Heart right ventricle (tissue), 16 donors: ENCODE measurements at places on chromosomes 3 and 15. TPM values are rescaled to one million over a fixed set of nuclear protein-coding genes. Genes with fewer than 3 reads are reported as not detected.

PRSS50 gene
- total RNA-seq = not detected

TYRO3 gene
- total RNA-seq = 2.1 TPM

ALDH1A2 gene
- total RNA-seq = 10.3 TPM

GOLGA8J gene
- not detected for total RNA-seq

DNA sequence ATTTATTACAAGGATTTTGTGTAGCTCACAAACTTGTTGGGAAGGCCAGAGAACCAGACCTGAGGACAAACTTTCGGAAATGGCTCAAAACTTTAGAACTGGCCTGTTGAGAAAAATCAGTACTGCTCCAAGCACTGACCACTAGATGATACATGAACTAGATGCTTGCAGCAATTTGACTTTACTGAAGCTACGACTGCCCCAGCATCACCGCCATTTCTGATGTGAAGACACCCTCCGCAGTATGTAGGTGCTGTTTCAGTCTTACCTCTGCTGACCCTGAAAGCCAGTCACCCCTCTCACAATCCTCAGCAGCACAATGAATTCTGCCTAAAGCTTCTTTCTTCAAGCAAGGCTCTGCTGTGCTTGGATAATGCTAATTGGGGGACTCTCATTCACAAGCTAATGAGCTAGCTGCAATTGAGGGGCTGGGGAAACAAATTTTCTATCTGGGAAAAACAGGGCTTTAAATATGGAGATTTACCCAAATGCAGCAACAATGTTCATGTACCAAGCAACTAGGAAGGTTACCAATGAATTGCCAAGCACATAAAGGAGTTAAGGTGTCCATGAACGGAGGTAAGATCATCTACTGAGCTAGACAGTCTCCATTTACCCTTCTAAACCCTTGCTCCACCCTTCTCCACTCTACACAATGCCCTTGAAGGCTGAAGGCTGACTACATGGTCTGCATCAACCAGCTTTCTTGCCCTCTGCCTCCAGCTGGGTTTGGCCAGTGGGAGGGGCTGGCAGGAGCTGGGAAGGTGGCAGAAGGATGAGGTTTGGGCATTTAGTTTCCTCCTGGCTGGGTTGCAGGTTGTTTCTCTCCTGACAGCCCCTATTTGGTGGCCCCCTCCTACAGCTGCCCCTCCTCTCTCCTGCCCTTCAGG is 53.2 kb upstream of the FSTL1 start:
- DNase-seq = no peak
- peaks cover 12% of the 10 kb centered on the region for H3K4me1 ChIP-seq
- no peaks in the 10 kb centered on the region for H3K27me3 ChIP-seq
- H3K4me3 ChIP-seq = no peak overlapping the region
- no peak overlapping the region for H3K27ac ChIP-seq

DNA sequence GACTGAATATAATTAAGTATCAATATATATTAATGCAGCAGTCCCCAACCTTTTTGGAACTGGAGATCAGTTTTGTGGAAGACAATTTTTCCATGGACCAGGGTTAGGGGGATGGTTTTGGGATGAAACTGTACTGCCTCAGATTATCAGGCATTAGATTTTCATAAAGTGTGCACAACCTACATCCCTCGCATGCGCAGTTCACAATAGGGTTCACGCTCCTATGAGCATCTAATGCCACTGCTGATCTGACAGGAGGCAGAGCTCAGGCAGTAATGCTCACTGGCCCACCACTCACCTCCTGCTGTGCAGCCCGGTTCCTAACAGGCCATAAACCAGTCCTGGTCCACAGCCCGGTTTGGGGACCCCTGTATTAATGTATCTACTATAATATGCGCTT is 95.6 kb downstream of the ULK4 start:
- no peak overlapping the region for H3K27ac ChIP-seq
- H3K27me3 ChIP-seq = no peaks in the 10 kb centered on the region
- H3K4me1 ChIP-seq = no peaks in the 10 kb centered on the region
- H3K4me3 ChIP-seq = no peak overlapping the region
- H3K36me3 ChIP-seq = no peaks in the 10 kb centered on the region
- DNase-seq = no peak

GRCh38 chr3:128416578-128417211 is 50.0 kb downstream of the DNAJB8 start:
- no peak overlapping the region for H3K27ac ChIP-seq
- H3K4me1 ChIP-seq = no peaks in the 10 kb centered on the region
- H3K4me3 ChIP-seq = no peak overlapping the region
- no peak for DNase-seq

DNA sequence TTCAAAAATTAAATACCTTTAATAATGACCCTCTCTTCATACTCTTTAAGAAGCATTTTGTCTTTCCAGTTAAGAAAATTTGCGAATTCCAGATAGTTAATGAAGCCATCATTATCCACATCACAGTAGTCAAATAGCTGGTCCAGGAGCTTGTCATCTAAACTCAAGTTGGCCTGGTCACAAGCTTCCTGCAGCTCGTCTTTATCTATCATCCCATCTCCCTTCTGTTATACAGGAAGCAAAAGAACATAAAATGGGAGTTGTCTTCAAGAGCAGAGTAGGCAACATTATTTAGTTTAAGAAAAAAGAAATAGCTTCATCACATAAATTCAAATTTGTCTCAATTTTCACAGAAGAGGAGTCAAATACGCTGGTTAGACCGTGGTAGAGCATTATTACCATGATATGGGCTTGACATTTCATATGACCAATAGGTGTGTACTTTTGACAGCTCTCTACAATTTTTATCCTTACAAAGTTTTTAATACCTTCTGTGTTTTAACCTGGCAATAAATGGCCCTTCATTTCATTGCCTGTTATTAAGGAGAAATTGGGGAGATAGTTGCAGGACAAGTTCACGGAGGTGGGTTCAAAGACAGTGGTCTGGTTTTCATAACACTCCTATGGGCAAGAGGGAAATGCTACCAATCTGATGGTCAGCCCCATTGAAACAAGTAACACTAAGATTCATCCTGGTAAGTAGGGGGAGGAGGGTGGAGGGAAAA is 45.4 kb downstream of the EFHB start:
- no peaks in the 10 kb centered on the region for H3K27me3 ChIP-seq
- DNase-seq = no peak
- no peaks in the 10 kb centered on the region for H3K36me3 ChIP-seq
- H3K27ac ChIP-seq = no peak overlapping the region

DNA sequence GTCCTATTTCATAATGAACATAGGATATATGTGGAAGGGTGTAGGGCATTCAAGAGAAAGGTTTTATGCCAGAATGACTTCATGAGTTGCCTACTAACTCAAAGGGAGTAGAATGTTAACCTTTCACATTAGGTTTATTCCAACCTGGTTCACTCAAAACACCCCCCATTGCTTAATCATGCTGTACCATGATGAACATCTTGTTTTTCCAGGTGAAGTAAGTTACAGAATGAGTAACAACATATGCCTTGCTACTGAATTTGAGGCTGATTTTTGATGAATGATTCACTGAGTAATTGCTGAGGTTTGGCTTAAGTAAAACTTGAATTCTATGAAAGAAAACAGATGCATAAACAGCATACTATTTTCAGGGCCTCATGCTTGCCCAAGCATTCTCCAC is 5.9 kb upstream of the CLDN16 start:
- H3K36me3 ChIP-seq = no peaks in the 10 kb centered on the region
- no peak overlapping the region for H3K27ac ChIP-seq
- no peak for DNase-seq

DNA sequence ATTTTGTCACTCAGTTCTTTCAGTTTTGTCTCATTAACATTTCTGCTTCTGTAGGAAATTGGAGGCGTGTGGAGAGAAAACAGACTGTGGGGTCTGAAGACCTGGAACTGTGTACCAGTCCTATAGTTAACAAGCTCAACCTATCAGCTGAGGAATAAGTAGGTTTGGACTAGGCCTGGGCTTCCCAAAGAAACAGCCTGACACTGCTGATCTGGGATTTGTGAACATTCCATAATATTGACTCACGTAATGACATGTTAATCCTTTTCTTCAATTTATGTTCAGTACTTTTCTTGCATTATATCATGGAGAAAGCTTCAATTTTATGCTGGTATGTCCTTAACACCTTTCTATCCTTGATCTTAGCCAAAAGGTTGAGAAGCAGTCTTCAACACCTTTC is 181.6 kb upstream of the RORA start:
- H3K4me3 ChIP-seq = no peak overlapping the region
- no peak for DNase-seq
- H3K4me1 ChIP-seq = no peaks in the 10 kb centered on the region

GRCh38 chr3:145124900-145125678 is 1035.9 kb downstream of the PLOD2 start:
- no peaks in the 10 kb centered on the region for H3K36me3 ChIP-seq
- H3K27me3 ChIP-seq = no peaks in the 10 kb centered on the region
- H3K4me3 ChIP-seq = no peak overlapping the region
- H3K27ac ChIP-seq = no peak overlapping the region

- peaks cover 7% of the 10 kb centered on the region for H3K27me3 ChIP-seq
- H3K4me3 ChIP-seq = no peak overlapping the region
- no peaks in the 10 kb centered on the region for H3K36me3 ChIP-seq
- DNase-seq = no peak
- H3K4me1 ChIP-seq = no peaks in the 10 kb centered on the region
These were observed 79.4 kb downstream of the ANXA2 start for GRCh38 chr15:60318216-60318867.

- no peaks in the 10 kb centered on the region for H3K4me1 ChIP-seq
- no peak overlapping the region for H3K4me3 ChIP-seq
- DNase-seq = no peak
- no peak overlapping the region for H3K27ac ChIP-seq
These were observed 19.1 kb downstream of the KBTBD8 start for GRCh38 chr3:67017211-67017610.

- no peaks in the 10 kb centered on the region for H3K4me1 ChIP-seq
- no peak overlapping the region for H3K4me3 ChIP-seq
- no peak overlapping the region for H3K27ac ChIP-seq
- DNase-seq = no peak
- no peaks in the 10 kb centered on the region for H3K27me3 ChIP-seq
These were observed 1106.0 kb downstream of the OTOL1 start for GRCh38 chr3:162602619-162603018.

GRCh38 chr15:70420086-70420947 is 322.6 kb upstream of the TLE3 start:
- no peak overlapping the region for H3K27ac ChIP-seq
- H3K4me1 ChIP-seq = no peaks in the 10 kb centered on the region
- peaks cover 42% of the 10 kb centered on the region for H3K27me3 ChIP-seq
- H3K36me3 ChIP-seq = no peaks in the 10 kb centered on the region
- H3K4me3 ChIP-seq = no peak overlapping the region

DNA sequence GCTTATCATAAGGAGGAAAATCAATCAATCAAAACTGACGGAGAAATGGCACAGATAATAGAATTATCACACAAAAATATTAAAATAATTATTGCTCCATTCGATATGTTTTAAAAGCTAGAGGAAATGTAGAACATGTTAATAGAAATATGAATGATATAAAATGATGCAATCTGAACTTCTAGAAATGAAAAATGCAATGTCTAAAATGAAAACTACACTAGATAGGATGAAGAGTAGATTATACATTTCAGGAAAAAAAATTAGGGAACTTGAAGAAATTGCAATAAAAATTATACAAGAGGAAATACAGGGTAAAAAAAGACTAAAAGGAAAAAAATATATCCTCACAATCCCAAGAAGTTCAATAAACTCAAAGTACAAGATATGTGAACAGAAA is 80.2 kb upstream of the TP63 start:
- no peaks in the 10 kb centered on the region for H3K27me3 ChIP-seq
- H3K27ac ChIP-seq = no peak overlapping the region
- H3K4me3 ChIP-seq = no peak overlapping the region
- no peaks in the 10 kb centered on the region for H3K4me1 ChIP-seq

DNA sequence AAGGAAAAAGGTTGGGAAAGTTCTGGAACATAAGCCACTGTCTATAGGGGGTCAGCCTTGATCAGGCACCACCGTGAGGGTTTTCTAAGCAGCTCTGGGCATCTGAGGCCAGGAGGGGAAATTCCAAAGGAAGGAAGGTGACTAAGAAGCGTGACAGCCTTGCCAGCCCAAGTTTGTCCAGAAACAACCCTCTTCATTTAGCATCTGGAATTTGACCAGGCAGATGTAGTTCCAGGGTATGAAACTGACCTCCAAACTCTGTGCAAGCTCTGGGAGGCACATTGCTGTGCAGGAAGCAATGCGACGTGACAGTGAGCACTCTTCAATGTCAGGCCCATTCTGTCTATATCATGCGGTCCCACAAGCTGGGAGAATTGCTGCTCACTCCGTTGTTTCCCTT is 85.4 kb upstream of the TPM1 start:
- H3K27me3 ChIP-seq = no peaks in the 10 kb centered on the region
- DNase-seq = no peak
- H3K4me1 ChIP-seq = peaks cover 33% of the 10 kb centered on the region
- peak overlapping the region; percentile 67 for H3K27ac ChIP-seq

DNA sequence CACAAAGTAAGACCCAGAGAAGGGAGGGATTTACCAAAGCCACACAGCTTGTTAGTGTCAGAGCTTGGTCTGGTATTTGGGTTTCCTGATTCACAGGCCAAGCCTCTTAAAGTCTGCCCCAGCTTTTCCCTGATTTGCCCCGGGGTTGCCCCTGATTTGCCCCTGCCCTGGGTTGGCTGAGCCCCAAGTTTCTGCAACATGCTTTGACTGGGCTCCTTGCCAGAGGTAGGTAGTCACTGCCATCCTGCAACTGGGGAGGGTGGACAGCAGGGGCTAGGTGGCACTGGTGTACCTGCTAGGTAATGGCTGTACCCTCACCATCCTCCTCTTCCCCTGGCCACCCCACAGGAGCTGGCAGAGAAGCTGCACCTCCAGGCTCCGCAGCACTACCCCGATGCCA is 2.5 kb downstream of the MPI start:
- DNase-seq = no peak
- H3K4me3 ChIP-seq = no peak overlapping the region
- no peaks in the 10 kb centered on the region for H3K36me3 ChIP-seq
- H3K27me3 ChIP-seq = no peaks in the 10 kb centered on the region
- peaks cover 21% of the 10 kb centered on the region for H3K4me1 ChIP-seq

- no peaks in the 10 kb centered on the region for H3K27me3 ChIP-seq
- H3K4me1 ChIP-seq = no peaks in the 10 kb centered on the region
- H3K27ac ChIP-seq = no peak overlapping the region
- H3K4me3 ChIP-seq = no peak overlapping the region
These were observed 41.1 kb upstream of the UBE2E2 start for GRCh38 chr3:23161896-23162570.

DNA sequence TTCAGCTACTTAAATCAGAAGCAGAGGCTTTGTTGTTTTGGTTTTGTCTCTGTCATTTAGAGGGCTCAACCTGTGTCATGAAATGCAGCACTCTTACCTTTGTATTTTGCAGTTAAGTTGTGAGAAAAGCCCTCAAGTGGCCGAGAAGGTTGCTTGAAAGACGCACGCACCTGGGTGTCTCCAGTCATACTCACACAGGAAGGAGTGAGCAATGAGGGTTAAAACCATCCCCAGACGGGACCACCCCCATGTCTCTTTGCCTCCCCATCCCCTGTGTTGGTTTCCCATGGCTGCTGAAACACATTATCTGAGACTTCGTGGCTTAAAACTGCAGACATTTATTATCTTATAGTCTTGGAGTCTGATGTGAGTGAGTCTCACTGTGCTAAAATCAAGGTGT is 376.1 kb upstream of the CFAP20DC start:
- no peaks in the 10 kb centered on the region for H3K27me3 ChIP-seq
- no peaks in the 10 kb centered on the region for H3K36me3 ChIP-seq
